ENCODE measurements at places on chromosomes 6 and 20.
A peak's percentile ranks its signal among the peaks of the same experiment; 100 is the strongest.

GRCh38 chr6:106107043-106107613 lies 21.0 kb downstream of the PRDM1 start:
- no peak for DNase-seq

DNA sequence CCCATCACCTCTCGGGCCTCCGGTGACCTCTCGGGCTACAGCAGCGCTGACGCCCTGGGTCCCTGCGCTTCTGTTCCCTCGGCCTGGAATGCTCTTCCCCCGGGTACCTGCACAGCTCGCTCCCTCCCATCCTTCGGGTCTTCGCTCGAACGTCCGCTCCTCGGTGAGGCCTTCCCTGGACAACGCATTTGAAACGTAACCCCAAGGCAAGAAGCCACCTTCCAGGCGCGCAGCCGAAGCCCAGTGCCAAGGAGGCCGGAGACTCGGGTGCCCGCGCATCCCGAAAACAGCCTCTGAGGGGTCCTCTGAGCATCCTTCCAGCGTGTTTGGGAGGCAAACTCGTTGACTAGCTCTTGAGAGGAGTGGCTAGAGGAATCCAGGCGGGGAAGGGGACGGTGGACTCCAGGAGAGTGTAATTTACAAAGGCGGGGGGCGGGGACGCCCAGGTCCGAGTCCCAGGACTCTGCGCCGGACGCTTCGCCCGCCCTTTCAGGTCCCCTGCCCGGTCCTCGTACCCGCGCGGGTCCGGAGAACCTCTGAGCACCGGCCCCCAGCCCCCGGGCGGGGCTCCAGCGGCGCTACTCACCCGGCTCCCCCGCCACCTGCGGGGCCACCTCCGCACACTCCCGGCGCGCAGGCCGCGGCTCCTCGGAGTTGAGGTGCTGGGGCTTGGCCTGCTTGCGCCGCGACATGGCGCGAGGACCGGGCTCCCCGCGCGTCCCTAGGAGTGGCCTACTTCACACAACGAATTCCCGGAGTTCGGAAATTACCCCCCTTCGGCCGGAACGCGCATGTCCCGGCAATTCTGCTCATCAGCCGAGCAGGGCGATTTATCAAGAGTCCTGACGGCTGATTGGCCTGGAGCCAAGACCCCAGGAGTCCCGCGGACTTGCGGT lies 86.8 kb downstream of the ZFP64 start:
- DNase-seq: no peak

- DNase-seq: no peak
Observed at GRCh38 chr20:5808901-5809300, 58.7 kb downstream of the SHLD1 start.

- DNase-seq: no peak
Observed at GRCh38 chr6:10230531-10230930, 184.3 kb downstream of the TFAP2A start.

DNA sequence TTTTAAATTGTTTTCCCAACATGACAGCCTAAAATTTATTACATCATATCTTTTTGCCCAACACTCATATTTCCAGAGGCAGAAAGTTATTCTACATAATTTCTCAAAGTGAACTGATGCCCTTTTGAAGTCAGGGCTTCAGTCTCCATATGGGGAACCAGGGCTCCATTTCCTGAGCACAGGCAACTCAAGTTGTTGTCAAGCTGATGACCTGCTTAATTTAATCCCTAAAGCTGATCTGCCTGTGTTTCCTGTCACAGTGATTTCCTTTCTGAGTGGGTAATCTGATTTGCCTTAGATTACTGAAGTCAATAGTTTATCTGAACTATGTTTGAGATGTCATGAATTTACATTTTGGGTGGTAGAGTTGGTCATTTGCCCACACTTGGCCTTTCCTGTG lies 932.1 kb upstream of the MANEA start:
- DNase-seq: no peak

DNA sequence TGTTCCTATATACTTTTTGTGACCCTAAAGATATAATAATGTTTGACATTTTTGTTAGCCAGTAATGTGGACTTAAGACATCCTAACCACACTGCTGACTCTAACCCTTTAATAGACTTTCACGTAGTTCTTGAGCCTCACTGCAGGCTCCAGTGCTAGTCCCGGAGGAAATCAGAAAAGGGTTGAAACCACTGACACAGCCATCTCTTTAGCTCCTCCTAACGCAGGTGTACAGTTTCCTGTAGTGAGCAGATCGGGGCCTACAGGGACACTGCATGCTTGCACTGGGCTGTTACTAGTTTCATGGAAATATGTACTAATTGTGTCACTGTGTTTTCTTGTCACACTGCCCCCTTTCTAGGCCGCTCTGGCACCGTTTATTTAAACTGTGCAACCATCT lies 512 bp upstream of the HDGFL1 start:
- DNase-seq: no peak

DNA sequence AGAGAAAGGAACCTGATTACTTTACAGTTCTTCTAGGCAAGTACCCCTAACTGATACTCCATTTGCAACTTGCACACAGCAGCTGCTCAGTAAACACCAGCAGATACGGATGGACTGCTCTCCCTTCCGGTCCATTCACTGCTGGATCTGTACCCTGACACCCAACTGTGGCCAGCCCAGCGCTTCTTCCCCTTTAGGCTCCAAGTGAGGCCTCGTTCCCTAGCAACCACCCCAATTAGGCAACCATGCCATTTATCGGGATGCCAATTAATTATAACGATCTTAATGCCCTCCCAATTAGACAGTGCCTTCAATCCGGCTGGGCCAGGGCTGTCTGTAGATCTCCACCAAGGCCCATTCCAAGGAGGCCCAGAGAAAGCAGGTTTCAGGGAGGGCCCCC lies 3.2 kb downstream of the SULF2 start:
- DNase-seq: no peak

GRCh38 chr6:75206576-75207342 lies 906 bp upstream of the COL12A1 start:
- no peak for DNase-seq

DNA sequence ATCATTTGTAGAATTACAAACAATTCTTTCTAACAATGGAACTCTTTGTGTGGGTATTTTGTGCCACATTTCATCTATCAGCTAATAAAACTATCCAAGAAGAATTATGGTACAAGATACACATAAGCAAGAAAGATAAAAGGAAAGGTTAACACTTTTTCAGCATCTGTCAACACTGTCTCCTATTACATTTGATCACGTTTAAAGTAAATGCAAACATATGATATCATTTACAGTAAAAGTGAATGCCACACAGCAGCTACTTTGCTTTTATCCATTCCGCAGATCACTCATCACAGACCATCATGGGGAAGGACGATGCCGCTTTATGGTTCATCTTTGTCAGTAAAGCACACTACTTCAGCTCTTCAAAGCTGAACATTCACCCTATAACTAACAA lies 456.4 kb upstream of the MANEA start:
- no peak for DNase-seq

DNA sequence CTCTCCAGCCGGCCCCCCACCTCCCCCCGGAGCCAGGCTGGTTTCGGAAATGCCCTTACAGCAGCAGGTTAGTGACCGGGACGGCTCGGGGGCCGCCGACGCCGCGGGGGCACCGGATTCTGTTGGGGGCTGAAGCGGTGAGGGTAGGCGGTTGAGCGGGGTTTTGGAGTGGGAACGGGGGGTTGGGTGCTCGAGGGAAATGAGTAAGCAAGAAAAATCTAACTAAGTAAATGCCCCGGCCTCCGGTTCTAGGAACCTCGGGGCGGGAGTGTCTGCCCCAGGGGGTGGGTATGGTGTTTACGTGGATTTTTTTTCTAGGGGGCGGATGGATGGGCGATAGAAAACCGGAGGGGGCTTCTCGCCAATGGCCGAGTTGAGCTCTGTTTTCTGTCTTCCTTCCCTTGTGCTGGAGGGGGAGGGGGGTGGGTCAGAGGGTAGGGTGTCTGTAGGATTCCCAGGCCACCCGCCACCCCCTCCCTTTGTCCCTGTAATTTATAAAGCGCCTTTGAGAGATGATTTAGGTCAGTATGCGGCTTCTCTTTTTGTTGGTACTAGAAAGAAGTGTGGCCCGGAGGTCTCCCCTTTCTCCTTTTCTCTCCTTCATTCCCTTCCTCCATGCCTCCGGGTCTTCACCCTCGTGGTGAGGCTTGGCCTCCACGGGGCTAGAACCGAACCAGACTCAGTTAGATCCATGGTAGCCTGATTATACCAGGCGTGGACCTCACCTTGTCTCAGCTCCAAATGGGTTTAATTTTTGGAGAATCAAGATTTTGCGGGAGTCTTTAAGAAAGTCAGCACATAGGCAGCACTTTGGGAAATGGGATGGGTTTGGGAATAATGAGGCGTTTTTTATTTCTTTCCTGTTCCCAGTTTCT lies 2.3 kb downstream of the E2F3 start:
- DNase-seq: peak; percentile 70

- DNase-seq: no peak
Observed at GRCh38 chr6:148747145-148747470, 278 bp downstream of the UST start.

DNA sequence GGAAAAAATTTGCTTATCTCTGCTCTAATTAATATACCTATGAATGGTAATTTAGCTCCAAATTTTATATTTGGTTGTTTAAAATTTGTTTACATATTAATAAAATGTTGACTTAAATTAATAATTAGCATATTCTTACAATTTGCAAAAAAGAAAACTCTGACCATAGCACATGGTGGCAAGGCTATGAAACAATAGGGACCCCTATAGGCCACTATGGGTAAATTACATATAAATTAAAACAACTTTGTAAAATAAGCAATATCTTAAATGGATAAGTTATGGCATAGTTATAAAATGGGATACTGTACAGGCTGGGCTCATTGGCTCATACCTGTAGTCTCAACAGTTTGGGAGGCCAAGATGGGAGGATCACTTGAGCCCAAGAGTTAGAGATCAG lies 76.0 kb downstream of the MKKS start:
- DNase-seq: no peak

GRCh38 chr6:33443619-33444504 lies 10.5 kb upstream of the ZBTB9 start:
- DNase-seq: no peak

DNA sequence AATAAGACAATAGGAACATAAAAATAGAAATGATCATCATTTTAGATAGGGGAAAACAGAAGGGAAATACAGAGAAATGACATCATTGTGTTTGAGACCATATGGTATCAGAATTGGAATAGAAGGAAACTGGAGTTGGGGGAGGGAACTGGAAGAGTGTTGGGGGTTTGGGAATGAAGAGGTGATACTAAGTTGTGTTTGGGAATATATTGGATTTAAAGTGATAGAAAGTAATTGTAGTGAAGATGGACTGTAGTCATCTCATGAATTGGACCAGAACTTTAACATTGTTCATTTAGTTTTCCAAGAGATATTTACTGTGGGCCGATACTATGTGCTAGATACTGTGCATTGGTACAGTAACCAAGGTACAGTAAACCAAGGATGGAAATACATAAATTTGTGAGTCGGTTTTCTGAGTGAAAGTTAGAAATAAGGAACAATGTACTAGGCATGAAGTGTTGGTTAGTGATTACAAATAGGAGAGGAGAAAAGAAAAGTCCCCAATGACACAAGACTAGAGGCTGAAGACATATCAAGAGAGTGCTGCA lies 32.3 kb downstream of the KCNQ5 start:
- DNase-seq: no peak

- DNase-seq: no peak
Observed at GRCh38 chr6:35160642-35161041, 19.5 kb upstream of the TCP11 start.

GRCh38 chr6:42960243-42961019 lies at the start of gene GNMT:
Gene GNMT (plus strand): TSS chr6:42960754. CDS start chr6:42960768, 14 bp downstream.
- no peak for DNase-seq

DNA sequence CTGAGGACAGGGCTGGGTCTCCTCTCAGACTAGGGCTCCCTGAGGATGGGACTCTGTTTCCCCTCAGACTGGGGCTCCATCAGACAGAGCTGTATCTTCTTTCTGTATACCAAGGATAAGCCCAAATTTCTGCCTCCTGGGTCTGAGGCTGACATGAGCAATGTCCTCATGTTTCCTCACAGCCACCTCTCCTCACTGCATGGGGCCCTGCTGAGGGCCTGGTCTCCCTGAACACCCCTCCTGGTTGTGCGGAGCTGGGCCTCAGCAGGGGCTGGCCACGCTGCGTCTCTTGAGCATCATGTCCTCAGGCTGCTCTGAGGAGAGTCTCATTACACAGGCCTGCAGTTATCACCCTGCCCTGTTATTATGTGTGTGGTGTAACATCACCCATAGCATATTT lies 144.6 kb downstream of the LRFN2 start:
- DNase-seq: no peak

Measured in activated T-cell treated with anti-CD3 and anti-CD28 coated beads for 24 hours (primary cell).